ENCODE measurements at places on chromosomes 2 and 18.

DNA sequence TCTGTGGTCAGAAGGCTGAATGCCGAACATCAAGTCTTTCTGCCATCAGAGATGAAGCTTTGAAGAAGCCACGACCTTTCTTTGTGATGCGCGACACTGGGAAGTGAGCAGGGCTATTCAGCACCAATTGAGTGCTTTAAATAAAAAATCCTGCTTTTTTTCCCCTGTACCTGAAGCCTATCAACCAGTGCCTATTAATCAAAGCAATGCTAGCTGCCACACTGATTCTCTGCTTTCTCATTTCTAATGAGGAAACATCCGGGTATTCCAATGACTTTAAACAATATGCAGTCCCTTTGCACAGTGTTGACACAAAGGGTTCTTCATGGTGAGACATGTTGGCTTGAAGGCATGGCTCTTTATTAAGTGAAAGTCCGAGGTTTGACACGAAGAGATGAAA, 88.0 kb downstream of the GALR1 start:
- no peak for DNase-seq

GRCh38 chr2:219856602-219857001, 229.2 kb downstream of the SLC4A3 start:
- DNase-seq, result no peak

DNA sequence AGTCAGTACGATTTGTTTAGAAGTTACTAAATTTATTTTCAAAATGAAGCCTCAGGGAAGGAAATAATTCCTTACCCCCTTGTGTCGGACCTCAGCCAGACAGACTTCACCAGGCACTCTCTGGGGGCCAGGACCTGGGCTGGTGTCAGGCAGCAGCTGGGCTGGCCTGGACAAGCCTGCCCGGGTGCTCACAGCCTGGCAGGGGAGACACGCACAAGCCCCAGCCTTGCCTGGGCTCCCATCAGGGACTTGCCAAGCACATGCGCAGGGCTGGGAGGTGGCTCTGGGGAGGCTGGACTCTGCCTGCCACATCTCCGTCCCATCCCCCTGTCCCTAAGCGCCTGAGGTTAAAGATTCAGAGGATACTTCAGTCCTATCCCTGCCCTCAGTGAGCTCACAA, 56.8 kb upstream of the HS6ST1 start:
- DNase-seq, result no peak

DNA sequence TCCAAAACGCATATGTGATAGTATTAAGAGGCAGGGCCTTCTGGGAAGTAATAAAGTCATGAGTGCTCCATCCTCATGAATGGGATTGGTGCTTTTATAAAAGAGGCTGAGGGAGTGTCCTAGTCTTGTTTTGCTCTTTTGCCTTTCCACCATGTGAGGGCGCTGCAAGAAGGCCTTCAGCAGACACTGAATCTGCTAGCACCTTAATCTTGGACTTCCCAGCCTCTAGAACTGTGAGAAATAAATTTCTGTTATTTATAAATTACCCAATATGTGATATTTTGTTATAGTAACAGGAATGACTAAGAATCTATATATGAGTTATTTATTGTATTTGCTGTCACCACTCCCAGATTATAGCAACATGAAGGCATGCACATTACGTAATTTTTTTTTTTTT, 63.5 kb downstream of the PLA2R1 start:
- no peak for DNase-seq

GRCh38 chr18:8801263-8801901, 96.0 kb downstream of the MTCL1 start:
- DNase-seq, result no peak

DNA sequence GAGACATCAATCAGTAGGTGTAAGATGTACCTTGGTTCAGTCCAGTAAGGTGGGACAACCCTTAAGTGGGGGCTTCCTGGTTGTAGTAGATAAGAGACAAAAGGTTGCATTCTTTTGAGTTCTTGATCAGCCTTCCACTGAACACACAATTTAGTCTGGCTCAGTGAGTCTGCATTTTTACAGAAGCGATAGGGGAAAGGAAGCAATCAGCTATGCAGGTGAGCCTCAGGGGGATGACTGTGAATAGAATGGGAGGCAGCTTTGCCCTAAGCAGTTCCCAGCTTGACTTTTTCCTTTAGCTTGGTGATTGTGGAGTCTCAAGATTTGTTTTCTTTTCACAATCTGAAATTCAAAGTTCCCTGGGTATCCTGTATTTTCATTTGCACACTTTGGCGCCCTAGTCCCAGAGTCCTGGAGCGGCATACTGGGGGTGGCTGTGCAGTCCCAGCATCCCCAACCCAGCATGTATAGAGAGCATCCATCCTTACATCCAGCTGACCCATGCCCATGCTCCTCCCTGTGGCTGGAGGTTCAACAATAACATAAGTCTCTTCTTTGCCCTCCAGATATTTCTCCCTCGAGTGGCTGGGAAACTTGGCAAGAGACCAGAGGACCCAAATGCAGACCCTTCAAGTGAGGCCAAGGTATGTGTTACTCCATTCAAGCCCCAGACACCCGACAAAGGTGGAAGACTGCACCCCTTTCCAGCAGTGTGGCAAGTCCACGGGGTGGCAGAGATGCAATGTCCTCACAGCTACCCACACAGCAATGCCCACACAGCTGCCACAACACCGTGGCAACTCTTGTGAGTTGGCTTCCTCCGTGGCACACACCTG, 20.1 kb upstream of the PRLH start:
- no peak for DNase-seq

- DNase-seq, result no peak
These were observed 62.5 kb downstream of the CERS6 start for GRCh38 chr2:168518555-168519066.

- DNase-seq, result no peak
These were observed 623.1 kb downstream of the TSN start for GRCh38 chr2:122378521-122378920.

- peak; percentile 23 for DNase-seq
These were observed 305.5 kb downstream of the PTPRM start for GRCh38 chr18:7872569-7872968.

All from stromal cell of bone marrow (primary cell).